ENCODE measurements at places on chromosomes 12 and 14.

GRCh38 chr12:71601546-71601945 is 62.1 kb downstream of the ZFC3H1 start:
- no peak for DNase-seq

DNA sequence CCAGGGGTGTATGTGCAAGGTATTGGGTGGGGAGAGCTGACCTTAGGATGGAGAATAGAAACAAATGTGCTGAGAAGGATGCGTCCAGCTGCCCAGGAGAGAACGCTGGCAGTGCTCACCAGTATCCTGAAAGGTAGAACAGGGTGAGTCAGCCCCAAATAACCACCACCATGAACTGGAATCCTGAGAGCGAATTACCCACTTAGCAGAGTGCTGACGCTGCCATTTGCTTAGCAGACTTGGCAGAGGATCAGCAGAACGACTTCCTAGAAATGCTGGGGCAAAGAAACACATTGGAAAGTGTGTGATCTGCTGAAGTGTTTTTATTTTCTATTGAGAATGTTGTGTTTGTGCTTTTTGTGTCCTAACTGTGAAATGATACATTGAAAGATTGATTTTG is 213.6 kb downstream of the ADGRD1 start:
- no peak for DNase-seq

- DNase-seq: no peak
Observed at GRCh38 chr12:46388427-46389021, 16.0 kb upstream of the SLC38A2 start.

DNA sequence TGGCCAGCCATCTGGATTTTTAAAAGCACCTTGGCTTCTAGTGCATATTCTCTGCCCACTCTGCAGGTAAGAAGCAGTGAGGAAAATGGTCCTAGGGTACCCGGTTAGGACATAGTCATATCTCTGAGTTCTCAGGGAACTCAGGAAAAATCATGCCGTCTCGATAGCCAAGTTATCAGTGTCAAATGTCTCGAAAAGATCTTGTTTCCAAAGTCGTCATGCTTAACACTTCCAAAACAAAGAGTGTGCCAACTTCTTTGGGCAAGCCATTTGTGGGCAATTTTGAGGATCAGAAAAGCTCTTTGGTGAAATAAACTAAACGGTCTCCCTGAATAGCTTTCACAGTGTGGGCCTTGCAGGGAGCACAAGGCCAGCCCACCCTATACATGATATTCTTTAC is 39.2 kb downstream of the RASSF3 start:
- no peak for DNase-seq

DNA sequence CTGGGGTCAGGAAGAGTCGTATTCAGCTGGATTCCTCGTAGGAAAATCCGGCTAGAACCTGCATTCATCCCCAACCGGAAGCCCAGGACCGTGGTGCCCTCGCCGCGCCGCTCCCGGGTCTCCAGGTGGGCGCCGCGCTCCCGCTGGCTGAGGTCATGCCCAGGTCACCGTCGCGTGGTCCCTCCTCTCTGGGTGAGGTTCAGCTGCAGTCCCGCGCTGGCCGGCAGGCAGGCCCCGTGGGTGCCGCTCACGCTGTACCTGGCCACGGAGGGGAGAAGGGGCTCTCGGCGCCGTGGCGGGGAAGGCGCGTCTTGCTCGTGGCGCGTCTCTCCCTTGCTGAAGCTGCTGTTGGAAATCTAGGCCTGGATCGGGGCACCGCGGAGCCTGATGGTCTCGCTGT is 44.5 kb downstream of the LRTM2 start:
- DNase-seq: no peak

DNA sequence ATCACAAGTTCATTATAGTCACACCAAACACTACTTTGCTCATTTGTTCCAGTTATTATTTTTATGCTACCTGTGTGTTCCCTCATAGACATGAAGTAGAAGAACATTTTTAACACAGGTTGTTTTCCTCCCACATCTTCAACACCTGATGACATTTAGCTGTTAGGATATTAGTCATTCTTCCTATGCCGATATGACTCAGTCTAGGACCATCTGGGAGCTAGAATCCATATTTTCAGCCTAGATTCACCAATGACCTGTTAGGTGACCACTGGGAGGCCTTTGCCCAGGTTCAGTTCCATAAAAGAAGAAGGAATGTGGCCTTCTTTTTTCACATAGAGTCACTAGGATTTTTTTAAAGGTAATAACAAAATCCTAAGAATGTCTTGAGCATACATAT is 222.8 kb downstream of the C12orf42 start:
- no peak for DNase-seq

DNA sequence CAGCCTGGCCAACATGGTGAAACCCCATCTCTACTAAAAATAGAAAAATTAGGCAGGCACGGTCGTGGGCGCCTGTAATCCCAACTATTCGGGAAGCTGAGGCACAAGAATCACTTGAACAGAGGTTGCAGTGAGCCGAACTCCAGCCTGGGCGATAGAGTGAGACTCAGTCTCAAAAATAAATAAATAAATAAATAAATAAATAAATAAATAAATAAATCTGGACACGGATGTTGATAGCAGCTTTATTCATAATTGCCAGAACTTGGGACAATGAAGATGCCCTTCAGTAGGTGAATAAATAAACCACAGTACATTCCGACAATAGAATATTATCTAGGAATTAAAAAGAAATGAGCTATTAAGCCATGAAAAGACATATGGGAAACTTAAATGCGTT is 31.1 kb downstream of the TMEM30B start:
- no peak for DNase-seq

DNA sequence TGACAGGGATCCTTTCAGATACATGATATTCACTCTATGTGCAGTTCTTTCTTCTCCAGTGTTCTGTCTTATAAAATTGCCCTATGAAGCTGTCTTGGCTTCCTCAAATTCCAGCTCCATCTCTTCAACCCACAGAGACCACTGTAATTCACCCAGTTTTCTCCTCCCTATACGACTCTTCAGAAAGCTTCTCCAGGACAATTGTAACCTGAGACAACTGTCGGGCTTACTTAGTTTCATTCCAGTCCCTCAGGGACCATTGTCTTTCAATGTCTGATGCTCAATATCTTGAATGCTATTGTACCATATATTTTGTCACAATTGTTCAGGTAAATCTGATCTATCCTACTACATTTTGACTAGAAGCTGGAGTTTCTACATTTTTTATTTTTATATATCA is 345.3 kb downstream of the RPL10L start:
- DNase-seq: no peak

DNA sequence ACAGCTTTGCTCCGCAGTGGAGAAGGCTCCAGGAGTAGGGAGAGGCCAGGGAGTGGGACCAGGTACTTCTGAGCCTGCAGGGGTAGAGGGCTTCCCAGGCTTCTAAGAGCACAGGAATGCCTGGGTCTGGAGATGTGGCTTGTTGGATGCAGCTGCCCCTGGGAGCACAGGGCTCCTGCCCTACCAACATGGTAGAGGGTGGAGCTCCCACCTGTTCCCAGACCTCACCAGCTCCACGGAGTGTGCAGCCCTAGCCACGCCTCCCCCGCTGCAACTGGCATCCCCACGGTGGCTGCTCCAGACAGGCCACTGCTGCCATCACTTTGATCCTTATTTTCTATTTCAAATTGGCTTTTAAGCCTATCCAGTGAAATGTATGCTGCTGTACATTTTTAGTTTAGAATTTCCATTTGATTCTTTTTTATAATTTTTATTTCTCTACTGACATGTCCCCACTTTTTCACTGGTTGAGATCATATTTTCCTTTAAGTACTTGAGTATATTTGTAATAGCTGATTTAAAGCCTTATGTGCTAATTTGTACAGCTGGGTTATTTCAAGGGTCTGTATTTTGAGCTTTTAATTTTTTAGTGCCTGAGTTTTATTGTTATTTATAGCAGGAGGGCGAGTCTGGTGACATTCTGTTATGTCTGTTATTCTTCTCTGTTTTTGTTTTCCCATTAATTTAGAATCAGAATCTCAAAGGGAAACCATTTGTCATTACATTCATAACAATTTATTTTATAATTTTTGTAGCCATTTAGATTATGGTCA is 78.0 kb downstream of the DERA start:
- no peak for DNase-seq

DNA sequence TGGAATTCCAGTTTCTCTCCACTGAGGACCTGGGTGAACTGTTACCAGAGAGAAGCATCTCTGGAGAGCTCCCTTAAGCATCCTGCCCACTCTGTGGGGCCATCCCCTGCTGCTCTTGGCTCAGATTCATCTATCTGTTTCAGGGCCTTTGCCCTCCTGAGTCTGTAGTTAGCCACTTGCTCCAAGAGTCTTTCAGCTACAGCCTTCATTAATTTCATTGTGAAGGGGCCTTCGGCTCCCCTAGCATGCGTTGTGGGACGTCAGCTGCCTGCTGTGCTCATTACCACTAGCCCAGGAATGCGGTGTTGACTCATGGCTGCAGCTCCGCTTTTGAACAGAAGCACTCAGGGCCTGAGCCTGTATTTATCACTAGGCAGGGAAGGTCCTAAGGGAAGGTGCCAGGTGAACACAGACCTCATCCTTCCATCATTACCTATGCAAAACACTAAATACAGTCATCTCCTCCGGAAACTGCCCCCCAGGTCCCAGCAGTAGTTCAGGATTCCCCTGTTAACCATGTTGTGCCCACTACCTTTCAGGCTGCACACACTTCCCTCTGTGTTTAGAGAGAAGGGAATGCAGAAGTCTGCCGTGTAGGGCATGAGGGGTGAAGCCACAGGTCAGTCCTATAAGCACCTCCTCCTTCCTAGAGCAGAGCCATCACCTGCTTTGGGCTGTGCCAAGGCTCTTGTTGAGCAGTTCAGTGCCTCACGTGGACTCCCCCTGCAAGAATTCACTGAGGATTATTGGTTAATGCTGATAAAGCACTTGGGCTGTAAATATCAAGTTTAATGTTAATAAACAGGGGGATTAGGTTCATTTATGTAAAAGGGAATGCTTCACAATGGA is 191.4 kb downstream of the CACNA1C start:
- DNase-seq: no peak

- DNase-seq: no peak
Observed at GRCh38 chr14:75022655-75023054, 19.9 kb downstream of the EIF2B2 start.

DNA sequence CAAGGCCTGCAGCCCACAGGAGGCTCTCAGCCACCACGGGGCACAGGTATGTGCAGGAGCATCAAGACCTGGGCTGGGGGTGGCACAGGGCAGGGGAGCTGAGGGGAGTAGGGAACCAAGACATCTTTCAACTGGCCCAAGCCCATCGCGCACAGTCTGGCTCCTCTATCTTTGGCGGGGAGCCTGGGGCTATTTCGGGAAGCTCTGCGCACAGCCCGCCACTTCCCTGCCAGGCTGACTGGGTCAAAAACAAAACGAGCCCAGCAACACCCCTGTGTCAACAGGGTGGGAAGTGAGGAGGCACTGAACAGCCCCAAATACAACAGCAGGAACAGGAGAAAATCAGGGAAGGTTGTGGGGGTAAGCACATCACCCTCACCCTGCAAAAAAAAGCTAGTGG is 83.9 kb downstream of the ARL6IP4 start:
- DNase-seq: no peak

DNA sequence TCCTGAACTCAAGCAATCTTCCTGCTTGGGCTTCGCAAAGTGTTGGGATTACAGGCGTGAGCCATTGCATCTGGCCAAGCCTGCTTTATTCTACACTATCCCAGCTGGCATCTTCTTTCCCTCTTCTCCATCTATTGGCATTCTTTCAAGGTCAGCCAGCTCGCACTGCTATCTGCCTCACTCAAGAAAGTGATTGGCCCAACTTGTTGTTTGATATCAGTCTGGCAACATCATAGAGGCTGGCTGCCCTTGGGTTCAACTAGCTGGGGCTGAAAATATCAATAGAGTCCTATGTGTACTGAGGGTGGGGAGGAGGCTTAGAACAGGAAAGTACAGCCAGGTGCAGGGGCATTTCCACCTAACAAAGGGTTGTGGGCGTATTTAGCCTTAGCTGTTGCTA is 17.1 kb downstream of the GMFB start:
- DNase-seq: no peak

- no peak for DNase-seq
Observed at GRCh38 chr12:110862329-110862728, 15.5 kb downstream of the CCDC63 start.

GRCh38 chr12:132858718-132859266 is 28.6 kb downstream of the CHFR start:
- no peak for DNase-seq

GRCh38 chr12:118704527-118705241 is 276.7 kb upstream of the SRRM4 start:
- DNase-seq: no peak

DNA sequence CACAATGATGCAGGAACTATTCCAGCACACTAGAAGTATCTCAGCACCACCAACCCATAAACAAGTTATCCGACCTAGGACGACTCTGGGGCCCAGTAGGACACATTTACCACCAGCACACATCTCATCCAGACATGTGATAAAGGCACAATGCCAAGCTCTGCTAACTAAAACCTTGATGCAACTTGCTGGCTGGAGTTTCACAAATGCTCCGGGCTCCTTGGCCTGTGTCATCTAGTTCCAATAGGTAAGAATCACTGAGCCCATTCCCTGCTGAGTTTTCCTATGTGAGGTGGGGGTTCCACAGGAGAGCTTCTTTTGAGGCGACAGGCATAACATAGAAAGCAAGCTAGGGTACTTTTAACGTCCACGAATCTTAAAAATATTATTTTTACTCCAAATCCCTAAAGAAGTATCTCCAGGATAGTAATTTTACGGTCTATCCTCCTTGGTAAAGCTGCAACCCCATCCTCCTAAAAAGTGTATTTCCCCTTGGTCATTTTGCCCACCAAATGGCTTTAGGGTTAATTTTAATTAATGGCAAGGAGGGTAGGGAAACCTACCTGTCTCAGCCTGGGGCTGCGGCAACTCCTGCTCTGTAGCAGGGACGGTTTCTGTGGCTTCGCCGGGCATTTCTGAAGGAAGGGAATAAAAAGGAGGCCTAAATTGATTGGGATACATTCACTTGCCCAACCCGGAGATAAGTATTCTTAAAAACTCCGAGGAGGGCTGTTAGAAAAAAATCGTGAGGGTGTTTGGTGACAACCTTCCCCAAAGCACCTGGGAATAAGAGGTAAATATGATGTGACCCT is 1.0 kb downstream of the NACA start:
- no peak for DNase-seq

GRCh38 chr14:91223028-91223783 is 21.3 kb downstream of the GPR68 start:
- DNase-seq: no peak

DNA sequence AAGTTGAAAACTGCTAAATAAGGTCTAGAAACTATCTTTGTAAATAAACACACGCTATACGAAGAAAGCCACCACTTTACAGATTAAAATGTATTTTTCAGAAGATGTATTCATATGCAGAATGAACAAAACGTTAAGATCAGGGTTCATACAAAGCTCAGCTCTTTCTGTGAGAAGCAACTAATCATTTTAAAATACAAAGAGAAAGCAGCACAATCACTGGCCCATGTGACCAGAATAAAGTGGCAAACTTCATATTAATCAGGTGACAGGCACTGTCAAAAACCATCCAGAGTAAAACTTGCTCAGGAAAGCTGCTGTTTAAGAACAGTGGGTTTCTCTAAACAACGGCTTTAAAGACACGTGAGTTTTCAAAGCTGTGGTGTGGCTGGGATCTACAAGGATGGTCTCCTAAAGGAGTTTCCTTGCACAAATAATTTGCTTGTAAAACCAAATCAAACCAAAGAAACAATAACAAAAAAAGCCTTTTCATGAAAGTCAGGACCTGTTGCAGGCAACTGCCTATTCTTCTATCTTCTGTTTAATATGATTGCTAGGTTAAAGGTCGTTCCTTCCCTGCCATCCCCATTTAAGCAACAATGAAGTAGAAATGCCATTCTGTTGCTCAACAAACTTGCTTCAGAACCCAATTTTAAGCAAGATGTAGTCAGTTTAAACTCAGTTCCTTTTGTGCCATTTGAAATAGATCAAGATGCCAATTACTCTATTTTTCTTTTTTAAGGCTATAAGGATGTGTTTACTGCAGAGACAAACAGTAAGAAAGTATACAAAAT is 22.3 kb downstream of the SEL1L start:
- DNase-seq: no peak
